Panc1 (cell line): ENCODE measurements at places on chromosomes 2 and 18.

DNA sequence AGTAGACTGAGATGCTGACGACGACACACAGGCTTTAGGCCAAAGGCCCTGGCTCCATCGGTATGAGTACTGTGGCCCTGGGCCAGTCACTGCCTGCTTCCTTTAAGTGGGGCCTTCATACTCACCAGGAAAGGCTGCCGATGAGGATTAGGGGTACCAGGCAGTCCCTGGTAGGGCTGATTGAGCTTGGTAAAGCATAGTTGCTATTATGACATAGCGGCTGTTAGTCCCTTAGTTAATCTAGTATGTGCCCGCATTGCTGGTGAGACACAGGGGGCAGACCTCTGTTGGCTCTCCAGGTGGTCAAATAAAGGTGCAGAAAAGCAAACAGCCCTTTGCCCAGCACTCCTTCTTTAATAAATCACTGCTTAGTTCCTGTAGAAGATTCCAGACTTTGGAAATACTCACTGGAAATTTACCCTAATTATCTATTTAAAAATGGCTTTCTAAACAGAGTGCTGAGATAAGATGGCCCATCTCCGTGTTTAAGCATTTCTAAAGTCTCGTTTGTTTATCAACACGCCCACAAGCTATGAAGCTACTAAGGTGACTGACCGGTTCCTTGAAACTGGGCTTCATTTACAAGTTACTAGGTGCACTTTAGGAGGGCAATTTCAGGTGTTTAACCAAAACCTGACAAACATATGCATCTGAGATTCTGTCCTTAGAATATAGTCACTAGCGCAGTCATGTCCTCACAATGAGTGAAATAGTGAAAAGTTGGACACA is 8.7 kb upstream of the BIN1 start:
- H3K4me3 ChIP-seq = no peak overlapping the region
- no peaks in the 10 kb centered on the region for H3K4me1 ChIP-seq
- no peaks in the 10 kb centered on the region for H3K36me3 ChIP-seq
- no peak for DNase-seq
- H3K27ac ChIP-seq = no peak overlapping the region

DNA sequence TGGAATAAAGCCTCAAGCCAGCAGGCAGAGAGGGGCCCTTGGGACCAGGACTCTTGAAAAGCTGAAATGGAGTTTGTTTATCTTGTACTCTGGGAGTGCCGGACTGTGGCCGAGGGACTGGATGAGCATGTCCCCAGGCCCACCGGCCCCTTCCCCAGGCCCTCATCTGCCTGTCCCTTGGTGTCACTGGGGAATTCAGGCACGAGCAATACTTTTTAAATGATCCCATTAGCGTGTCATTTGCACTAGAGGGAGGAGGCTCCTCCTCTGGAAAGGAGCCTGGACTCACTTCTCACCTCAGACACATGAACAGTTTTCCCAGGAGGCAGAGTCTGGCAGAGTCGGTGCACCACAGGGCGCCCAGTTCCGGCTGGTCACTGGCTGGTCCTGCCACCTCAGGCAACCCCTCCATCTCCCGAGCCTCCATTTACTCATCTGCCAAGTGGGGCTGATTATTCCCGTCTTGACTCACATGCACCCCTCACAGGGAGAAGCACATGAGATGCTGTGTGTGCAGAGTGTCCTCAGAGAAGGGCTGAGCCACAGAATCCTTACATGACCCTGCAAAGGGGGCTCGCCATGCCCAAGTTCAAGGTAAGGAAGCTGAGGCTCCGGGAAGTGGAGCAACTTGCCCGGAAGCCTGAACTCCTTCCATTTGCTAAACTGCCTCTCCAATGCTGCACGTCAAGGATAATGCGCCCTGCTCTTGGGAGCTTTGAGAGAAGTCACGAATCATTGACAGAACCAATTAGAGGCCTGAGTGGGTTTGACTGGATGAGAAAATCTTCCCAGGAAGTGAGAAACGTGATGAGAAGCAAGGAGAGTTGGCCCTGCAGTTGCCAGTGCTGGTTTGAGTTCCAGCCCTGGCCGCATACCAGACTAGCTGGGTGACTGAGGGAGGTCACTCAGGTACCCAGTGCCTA is 26.7 kb downstream of the CIB4 start:
- no peak overlapping the region for H3K27ac ChIP-seq
- peaks cover 8% of the 10 kb centered on the region; the same call in 1 of the 2 replicates for H3K4me1 ChIP-seq

- no peaks in the 10 kb centered on the region for H3K27me3 ChIP-seq
- H3K4me3 ChIP-seq = no peak overlapping the region
- no peak overlapping the region for H3K27ac ChIP-seq
- H3K4me1 ChIP-seq = peaks cover 11% of the 10 kb centered on the region
- no peak for DNase-seq
These were observed 35.0 kb downstream of the SRSF7 start for GRCh38 chr2:38716185-38716584.

DNA sequence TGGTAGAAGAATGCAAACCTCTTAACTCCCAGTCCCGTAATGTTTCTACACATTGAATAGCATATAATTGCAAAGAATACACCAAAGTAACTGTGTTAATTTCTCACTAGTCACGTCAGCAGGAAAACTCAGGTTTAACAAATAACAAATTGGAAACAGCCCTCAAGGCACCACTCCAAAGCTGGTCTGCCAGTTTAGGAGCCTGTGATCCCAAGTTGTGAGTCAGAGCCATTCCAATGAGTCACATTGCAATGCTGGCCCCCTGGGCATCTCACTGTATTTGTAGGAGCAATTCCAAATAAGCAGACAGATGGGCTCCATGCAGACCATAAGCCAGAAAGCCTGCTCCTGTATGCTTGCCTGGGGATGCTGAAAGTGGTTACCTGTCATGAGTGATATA is 143.2 kb upstream of the SETBP1 start:
- no peaks in the 10 kb centered on the region for H3K36me3 ChIP-seq
- H3K4me3 ChIP-seq = no peak overlapping the region
- H3K4me1 ChIP-seq = no peaks in the 10 kb centered on the region
- no peaks in the 10 kb centered on the region for H3K27me3 ChIP-seq
- no peak for DNase-seq

DNA sequence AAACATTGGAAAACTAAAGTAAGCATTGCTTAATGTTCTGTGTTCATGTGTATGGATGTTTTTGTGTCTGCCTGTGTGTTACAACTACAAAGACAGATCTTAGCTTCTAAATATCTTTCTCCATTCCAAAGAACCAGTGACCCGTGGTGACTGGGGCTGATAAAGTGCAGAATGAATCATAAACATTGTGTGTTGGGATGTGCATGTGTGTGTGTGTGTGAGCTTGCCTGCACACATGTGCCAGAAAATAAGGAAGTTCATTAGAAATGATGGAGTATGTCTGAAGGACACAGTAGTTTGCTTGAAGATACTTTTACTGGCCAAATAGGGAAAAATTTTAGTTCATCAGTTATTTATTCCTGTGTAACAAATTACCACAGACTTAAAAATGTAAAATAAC is 756.6 kb upstream of the CELF4 start:
- H3K4me1 ChIP-seq = no peaks in the 10 kb centered on the region
- DNase-seq = no peak
- H3K36me3 ChIP-seq = no peaks in the 10 kb centered on the region
- H3K4me3 ChIP-seq = no peak overlapping the region

GRCh38 chr18:37741032-37741623 is 175.5 kb upstream of the CELF4 start:
- no peak for DNase-seq
- no peak overlapping the region for H3K4me3 ChIP-seq
- H3K36me3 ChIP-seq = no peaks in the 10 kb centered on the region
- H3K27ac ChIP-seq = no peak overlapping the region

- H3K36me3 ChIP-seq = no peaks in the 10 kb centered on the region
- H3K27me3 ChIP-seq = no peaks in the 10 kb centered on the region
- H3K4me1 ChIP-seq = no peaks in the 10 kb centered on the region
- DNase-seq = no peak
These were observed 98.3 kb downstream of the GRB14 start for GRCh38 chr2:164523009-164523408.

DNA sequence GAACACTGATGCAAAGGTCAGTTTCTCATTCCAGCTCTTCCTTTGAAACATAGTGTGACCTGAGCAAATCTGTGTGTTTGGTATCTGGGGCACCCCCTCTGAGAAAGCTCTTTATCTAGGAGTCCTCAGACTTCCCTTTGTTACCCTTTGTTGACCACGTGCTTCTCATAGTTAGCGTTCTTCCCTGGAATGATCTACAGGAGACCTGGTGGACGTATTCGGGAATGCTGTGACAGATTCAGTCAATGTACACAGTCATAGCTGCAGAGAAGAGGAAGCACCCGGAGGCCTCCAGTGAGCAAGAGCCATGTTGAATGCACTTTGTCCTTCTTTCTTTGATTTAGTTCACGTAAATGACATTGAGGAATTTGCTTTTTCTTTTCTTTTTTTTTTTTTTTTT is 10.7 kb upstream of the CHMP1B start:
- H3K27ac ChIP-seq = no peak overlapping the region
- H3K4me3 ChIP-seq = no peak overlapping the region
- DNase-seq = no peak
- no peaks in the 10 kb centered on the region for H3K4me1 ChIP-seq

DNA sequence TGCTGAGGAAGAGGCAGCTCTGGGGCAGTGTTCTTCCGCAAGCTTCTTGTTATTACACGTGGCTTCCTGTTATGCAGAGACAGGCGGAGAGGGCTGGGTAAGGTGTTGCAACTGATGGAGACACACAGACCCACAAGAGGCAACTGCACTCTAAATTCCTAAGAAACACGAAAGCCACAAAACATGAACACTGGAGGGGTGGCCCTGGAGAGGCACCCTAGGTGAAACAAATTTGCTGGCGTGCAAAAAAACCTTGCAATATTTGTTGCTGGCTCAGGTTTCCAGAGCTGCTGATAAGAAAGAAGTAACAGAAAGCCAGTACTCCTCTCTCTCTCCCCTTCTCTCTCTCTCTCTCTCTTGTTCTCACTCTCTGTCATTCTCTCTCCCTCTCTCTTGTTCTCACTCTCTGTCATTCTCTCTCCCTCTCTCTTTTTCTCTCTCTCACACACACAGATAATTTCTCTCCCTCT is 31.8 kb downstream of the ARHGAP25 start:
- no peaks in the 10 kb centered on the region for H3K36me3 ChIP-seq
- H3K27ac ChIP-seq = no peak overlapping the region
- H3K4me3 ChIP-seq = no peak overlapping the region
- DNase-seq = no peak
- H3K27me3 ChIP-seq = no peaks in the 10 kb centered on the region

DNA sequence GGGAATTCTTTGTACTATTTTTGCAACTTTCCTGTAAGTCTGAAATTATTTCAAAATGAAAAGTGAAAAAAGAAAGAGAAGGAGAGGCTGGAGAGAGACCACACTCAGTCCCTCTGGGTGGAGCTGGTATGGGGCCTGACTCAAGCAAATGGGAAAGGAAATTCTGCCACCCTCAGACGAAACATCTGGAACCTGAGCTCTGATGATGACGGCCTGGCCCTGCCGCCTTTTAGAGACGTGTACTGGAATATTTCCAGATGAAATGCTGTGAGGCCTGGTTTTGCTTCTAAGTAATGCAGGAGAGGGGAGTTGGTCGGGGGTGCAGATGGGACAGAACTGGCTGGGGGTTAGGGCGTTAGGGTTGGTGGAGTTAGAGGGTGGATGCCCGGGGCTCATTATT is 57.4 kb upstream of the GLI2 start:
- DNase-seq = no peak
- no peak overlapping the region for H3K4me3 ChIP-seq
- H3K4me1 ChIP-seq = 0 out of 2 replicates have a peak, but pooled peaks cover 2% of the 10 kb centered on the region
- no peak overlapping the region for H3K27ac ChIP-seq

DNA sequence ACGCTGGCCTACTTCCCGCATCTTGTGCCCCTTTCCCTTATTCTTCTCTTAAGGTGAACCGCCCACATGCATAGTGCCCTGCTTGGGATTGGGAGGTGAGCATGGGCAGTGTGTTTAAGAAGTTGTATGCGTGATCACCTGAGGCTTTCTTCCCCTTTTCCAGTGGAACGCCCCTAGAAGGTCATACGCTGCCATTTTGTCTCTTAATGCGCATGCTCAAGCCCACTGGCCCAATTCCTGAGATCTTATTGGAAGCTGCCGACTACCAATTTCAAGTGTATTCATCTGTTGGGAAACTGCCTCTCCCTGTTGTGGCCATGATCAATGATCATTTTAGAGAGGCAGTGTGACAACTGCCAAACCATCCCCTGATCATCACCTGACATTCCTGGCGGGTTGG is 3.3 kb upstream of the CETN1 start:
- peaks cover 6% of the 10 kb centered on the region for H3K27me3 ChIP-seq
- H3K36me3 ChIP-seq = no peaks in the 10 kb centered on the region
- H3K4me3 ChIP-seq = no peak overlapping the region
- no peaks in the 10 kb centered on the region for H3K4me1 ChIP-seq
- no peak for DNase-seq

DNA sequence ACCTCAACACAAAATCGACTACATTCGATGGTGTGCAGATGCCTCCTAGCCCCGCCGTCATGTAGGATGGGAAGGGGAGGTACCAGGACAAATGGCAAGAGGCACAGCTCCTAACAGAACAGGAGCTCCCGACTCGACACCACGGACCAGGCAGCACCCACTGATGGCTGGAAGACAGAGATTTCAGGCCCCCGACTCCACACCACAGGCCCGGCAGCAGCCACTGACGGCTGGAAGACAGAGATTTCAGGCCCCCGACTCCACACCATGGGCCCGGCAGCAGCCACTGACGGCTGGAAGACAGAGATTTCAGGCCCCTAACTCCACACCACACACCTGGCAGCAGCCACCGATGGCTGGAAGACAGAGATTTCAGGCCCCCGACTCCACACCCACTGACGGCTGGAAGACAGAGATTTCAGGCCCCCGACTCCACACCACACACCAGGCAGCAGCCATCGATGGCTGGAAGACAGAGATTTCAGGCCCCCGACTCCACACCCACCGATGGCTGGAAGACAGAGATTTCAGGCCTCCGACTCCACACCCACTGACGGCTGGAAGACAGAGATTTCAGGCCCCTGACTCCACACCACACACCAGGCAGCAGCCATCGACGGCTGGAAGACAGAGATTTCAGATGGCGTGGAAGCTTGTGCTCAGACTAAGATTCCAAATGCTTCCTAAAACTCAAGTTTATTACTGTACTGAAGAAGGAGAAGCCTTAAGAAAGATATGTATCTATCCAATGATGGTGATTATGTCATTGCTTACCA is 135.5 kb downstream of the EIPR1 start:
- no peaks in the 10 kb centered on the region for H3K4me1 ChIP-seq
- no peaks in the 10 kb centered on the region for H3K36me3 ChIP-seq
- H3K27ac ChIP-seq = no peak overlapping the region
- no peak for DNase-seq

- no peak overlapping the region for H3K27ac ChIP-seq
- no peaks in the 10 kb centered on the region for H3K36me3 ChIP-seq
- no peak for DNase-seq
These were observed 7.2 kb upstream of the POLE4 start for GRCh38 chr2:74951211-74951754.

DNA sequence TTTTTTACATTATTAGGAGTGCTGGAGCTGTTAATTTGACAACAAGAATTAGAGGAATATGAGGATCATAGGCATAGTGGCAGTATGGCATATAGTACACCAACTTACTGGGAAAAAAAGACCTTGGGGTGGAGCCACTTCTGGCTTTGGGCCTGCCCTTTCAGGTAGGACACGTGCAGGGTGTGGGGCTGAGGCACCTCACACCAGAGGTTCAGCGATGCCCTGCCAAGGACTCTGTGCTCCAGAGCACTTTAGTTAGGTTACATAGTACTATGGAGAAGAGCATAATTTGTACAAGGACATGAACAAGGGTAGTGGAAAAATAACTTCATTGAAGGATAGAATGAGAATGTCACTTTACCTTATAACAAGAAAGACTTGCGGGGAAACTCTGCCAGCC is 77.1 kb upstream of the CD302 start:
- no peaks in the 10 kb centered on the region for H3K4me1 ChIP-seq
- no peaks in the 10 kb centered on the region for H3K36me3 ChIP-seq
- no peak overlapping the region for H3K4me3 ChIP-seq
- no peaks in the 10 kb centered on the region for H3K27me3 ChIP-seq
